BE2C (cell line): ENCODE measurements at places on chromosomes 3 and 15.

GRCh38 chr15:36831125-36831903 lies 251.9 kb downstream of the CDIN1 start:
- DNase-seq, result no peak

GRCh38 chr3:158717576-158717975 lies 14.7 kb downstream of the RARRES1 start:
- no peak for DNase-seq

- DNase-seq, result no peak
Observed at GRCh38 chr3:177337541-177338331, 140.5 kb upstream of the TBL1XR1 start.

GRCh38 chr3:114362815-114363214 lies 69.0 kb downstream of the TIGIT start:
- DNase-seq, result no peak

- DNase-seq, result peak; percentile 69
Observed at GRCh38 chr3:32384938-32385337, 6.7 kb upstream of the CMTM7 start.

DNA sequence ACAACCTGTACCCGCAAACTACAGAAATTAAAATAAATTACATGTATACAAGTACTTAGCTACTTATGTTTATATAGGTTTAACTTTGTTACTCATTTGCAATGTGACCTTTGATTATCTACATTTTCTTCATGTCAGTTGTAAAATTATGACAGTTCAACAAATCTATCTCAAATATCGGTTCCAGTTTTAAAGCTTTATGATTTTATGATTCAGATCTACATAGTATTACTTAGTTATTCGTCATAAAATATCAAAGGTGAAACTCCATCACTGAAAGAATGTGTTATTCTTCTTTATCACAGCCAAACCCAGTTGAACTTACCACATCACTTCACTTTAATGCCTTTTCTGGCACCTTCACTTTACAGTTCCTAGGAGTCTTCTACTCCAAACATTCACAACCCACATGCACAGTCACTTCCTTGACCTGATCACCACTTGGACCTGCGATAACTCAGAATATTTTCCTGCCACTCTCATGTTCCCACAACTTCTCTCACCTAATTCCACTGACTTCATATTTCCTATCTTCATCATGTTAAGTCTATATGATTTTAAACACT lies 47.2 kb downstream of the SLITRK3 start:
- DNase-seq, result no peak
